ENCODE measurements at places on chromosomes 12 and 14. TPM values are rescaled to one million over a fixed set of nuclear protein-coding genes. Genes with fewer than 3 reads are reported as not detected.
A peak's percentile ranks its signal among the peaks of the same experiment; 100 is the strongest.

- DNase-seq: no peak
Observed at GRCh38 chr12:69662764-69663163, 36.3 kb downstream of the BEST3 start.

- DNase-seq: no peak
Observed at GRCh38 chr14:45786266-45786665, 533.3 kb upstream of the MIS18BP1 start.

DNA sequence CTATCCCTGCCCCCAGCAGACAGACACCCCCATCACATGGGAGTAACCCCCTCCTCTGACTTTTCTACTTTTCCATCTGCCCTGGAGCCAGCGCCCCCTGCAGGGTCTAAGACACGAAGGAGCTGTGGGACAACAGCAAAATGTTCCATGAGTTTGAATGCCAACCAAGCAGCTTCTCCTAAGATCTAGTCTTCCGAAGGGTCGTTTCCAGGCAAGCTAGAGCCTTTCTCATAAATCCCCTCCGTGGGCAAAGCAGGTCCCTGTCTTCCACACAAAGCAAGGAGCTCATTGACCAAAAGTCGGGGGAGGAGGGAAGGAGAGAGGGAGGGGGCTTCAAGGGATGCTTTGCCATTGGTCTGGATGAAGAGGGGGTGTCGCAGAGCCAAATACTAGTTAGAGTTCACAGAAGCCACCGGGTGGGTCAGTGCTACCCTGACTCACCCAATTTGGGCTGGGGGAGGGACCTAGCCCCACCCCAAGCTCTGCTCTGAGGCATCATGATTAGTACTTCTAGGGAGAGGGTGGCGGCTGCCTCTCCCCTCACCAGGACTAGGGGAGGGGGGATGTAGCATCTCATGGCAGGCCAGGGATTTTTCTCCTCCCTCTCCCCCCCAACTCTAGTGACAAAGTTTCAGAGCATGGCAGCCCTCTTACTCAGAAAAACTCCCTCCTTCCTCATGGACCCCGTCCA, 1.6 kb downstream of the MSI1 start:
- peak; percentile 62 for DNase-seq

DNA sequence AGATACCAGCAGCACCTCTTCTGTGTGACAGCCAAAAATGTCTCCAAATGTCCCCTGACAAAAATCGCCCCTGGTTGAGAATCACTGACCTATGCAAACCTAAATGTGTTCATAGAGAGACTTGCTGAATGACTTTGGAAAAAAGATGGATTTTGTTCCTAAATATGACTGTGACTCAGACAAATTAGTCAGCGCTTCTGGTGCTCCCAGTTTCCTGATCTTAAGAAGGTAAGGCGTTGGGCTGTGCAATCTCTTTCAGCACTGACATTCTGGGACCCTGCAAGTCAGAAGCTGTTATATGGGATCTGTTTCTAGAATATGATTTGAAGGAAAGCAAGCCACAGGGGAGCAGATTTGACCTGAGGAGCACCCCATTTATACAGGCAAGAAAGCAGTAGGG, 90.6 kb upstream of the PWP1 start:
- DNase-seq: no peak

DNA sequence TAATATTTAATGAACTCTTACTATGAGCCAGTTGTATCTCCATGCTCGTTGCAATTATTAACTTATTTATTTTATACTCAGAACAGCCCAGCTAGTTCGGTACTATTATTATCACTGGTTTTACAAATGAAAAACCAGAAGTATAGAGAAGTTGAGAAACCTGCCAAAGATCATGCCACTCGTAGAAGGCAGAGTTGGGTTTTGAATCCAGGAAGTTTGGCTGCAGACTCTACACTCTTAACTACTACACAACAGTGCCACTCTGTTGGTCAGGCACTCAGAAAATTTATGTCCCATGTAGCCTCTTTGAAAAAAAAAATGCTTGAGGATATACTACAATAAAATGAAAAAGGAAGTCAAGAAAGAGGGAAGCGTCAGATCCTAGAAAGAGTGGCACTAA, 71.5 kb upstream of the ARID2 start:
- DNase-seq: no peak

GRCh38 chr12:66776974-66777373, 98.1 kb upstream of the GRIP1 start:
- no peak for DNase-seq

DNA sequence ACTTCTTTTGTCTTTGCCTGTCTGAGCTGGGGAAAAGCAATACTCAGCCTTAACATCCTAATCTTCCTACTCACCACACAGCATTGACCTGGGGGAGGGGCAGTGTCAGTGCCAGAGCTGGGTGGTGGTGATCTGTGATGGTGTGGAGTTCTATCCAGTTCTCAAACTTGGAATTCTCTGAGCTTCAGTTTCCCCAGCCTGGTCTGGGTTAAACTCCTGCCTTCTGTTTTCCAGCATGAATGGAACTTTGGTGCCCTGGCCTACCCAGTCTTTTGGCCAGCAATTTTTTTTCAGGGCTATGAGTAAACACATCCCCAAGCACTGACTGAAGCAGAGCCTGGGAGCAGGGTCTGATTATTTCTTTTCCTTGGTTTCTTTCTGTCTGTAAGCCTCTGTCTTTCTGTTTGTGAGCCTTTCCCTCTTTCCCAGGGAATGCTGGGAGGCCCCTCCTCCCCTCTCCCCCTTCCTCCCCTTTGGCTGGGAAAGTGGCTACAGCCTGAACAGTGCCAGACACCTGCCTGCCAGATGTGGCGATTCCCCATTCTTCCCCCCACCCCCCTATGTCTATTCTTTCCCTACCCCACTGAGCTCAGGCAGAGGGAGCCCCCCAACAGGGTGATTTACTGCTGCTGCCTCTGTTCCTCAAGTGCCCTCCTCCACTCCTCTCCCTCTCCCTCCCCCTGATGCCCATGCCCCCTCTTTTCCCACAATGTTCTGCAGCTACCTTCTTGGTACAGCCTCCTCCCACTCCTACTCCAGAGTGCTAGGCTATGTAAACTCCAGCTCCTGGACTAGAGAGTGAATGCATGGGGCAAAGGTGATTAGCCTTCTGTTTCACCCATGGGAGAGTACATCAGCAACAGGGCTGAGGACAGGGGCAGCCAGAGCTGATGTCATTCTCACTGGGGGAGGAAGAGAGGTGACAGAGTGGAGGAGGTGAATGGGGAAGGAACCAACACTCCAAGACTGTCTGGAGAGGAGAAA, 11.1 kb downstream of the GPR84 start:
- no peak for DNase-seq

GUCY2C gene
- not detected for total RNA-seq

GRCh38 chr12:8449355-8449859, 6.4 kb upstream of the CLEC6A start:
- no peak for DNase-seq
